ENCODE measurements at places on chromosomes 12 and 14.
A peak's percentile ranks its signal among the peaks of the same experiment; 100 is the strongest.

- no peaks in the 10 kb centered on the region for H3K4me1 ChIP-seq
- H3K4me3 ChIP-seq: no peak overlapping the region
- no peaks in the 10 kb centered on the region for H3K27me3 ChIP-seq
Observed at GRCh38 chr12:15244926-15245325, 23.7 kb upstream of the RERG start.

DNA sequence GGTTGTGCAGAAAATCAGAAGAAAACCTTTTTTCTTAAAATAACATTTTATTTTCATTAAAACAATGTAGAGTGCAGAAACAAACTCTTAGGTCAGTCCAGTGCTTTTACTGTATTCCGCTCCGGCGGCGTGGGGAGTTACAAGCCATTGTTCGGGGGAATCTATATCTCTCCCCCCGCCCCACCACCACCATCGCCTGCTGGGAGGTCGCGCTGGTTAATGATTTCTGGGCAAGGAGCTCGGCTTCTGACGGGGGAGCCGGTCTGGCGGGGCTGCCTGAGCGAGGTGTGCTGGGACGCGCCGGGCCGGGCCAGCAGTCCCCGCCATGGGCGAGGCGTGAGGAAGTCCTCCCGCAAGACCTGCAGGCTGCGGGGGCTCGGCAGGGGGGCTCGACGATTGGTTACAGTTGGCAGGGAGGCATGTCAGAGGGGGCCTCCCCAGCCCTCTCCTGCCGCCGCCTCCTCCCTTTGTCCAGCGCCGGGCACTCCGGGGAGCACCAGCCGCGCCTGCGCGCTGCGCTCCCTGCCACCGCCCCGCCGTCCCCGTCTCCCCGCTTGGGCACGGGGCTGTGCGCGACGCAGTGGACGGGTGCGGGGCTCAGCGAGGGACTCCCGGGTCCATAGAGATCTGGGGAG, 1.0 kb upstream of the DUSP6 start:
- H3K4me3 ChIP-seq: peak overlapping the region; percentile 38
- H3K4me1 ChIP-seq: peaks cover 35% of the 10 kb centered on the region
- no peaks in the 10 kb centered on the region for H3K27me3 ChIP-seq
- DNase-seq: peak; percentile 79
- H3K36me3 ChIP-seq: peaks cover 13% of the 10 kb centered on the region
- H3K27ac ChIP-seq: peak overlapping the region; percentile 94

- H3K4me1 ChIP-seq: no peaks in the 10 kb centered on the region
- H3K27me3 ChIP-seq: no peaks in the 10 kb centered on the region
- H3K4me3 ChIP-seq: no peak overlapping the region
- no peaks in the 10 kb centered on the region for H3K36me3 ChIP-seq
- DNase-seq: no peak
Observed at GRCh38 chr12:25278269-25278668, 27.5 kb upstream of the KRAS start.

DNA sequence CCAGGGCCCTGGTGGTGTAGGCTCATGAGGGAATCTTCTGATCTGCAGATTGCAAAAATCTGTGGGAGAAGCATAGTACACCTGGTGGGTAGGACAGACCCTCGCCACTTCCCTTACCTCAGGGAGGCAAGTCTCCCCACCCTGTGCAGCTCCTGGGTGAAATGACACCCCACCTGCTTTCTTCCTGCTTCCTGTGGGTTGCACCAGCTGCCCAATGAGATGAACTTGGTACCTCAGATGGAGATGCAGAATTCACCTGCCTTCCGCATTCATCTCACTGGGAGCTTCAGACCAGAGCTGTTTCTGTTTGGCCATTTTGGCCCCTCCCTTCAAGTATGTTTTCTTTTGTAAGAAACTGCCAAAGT, 4.7 kb downstream of the CLEC2D start:
- no peak for DNase-seq
- no peaks in the 10 kb centered on the region for H3K36me3 ChIP-seq
- peak overlapping the region; percentile 60 for H3K27ac ChIP-seq
- no peaks in the 10 kb centered on the region for H3K4me1 ChIP-seq

- no peaks in the 10 kb centered on the region for H3K4me1 ChIP-seq
- DNase-seq: peak; percentile 53
- no peaks in the 10 kb centered on the region for H3K36me3 ChIP-seq
- no peaks in the 10 kb centered on the region for H3K27me3 ChIP-seq
- no peak overlapping the region for H3K27ac ChIP-seq
Observed at GRCh38 chr14:86462193-86462753, 932.3 kb downstream of the FLRT2 start.

DNA sequence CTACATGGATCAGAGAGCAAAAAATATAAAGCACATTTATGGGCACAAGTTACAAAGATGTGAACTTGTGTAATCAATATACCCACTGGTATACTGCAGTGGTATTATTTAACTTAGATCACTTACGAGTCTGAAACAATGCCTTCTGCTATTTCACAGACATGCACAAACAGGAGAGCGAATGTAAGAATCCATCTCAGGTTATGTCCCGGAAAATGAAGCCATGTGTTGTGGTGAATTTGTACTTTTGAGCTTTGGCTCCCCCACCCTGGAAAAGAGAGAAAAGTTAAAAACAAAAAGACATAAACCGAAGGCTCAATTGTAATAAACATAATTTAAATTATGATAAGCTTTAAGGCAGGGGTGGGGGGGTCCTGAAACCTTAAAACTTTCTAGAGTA, 7.6 kb downstream of the ABCC9 start:
- no peak overlapping the region for H3K4me3 ChIP-seq
- H3K27ac ChIP-seq: no peak overlapping the region
- H3K4me1 ChIP-seq: no peaks in the 10 kb centered on the region
- no peak for DNase-seq

DNA sequence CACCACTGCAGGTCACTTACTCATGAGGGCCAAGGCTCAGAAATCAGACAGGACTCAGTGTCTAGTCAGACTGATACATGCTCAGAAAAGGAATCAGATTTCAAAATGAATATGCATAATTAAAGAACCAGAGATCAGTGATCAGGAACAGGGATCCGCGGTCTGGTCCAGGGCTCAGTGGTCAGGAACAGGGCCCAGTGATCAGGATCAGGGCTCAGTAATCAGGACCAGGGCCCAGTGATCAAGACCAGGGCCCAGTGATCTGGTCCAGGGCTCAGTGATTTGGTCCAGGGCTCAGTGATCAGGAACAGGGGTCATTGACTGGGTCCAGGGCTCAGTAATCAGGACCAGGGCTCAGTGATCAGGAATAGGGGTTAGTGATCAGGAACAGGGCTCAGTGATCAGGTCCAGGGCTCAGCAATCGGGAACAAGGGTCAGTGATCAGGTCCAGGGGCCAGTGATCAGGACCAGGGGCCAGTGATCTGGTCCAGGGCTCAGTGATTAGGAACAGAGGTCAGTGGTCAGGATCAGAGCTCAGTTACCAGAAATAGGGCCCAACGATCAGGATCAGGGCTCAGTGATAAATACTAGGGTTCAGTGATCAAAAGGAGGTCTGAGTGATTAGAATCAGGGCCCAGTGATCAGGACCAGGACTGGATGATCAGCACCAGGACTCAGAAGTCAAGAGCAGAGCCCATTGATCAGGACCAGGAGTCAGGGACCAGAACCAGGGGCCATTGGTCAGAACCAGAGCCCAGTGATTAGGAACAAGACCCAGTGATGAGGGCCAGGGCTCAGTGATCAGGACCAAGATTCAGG, 175.3 kb downstream of the TMEM121 start:
- no peaks in the 10 kb centered on the region for H3K4me1 ChIP-seq
- no peak overlapping the region for H3K4me3 ChIP-seq
- H3K27me3 ChIP-seq: no peaks in the 10 kb centered on the region
- no peak overlapping the region for H3K27ac ChIP-seq
- DNase-seq: no peak

DNA sequence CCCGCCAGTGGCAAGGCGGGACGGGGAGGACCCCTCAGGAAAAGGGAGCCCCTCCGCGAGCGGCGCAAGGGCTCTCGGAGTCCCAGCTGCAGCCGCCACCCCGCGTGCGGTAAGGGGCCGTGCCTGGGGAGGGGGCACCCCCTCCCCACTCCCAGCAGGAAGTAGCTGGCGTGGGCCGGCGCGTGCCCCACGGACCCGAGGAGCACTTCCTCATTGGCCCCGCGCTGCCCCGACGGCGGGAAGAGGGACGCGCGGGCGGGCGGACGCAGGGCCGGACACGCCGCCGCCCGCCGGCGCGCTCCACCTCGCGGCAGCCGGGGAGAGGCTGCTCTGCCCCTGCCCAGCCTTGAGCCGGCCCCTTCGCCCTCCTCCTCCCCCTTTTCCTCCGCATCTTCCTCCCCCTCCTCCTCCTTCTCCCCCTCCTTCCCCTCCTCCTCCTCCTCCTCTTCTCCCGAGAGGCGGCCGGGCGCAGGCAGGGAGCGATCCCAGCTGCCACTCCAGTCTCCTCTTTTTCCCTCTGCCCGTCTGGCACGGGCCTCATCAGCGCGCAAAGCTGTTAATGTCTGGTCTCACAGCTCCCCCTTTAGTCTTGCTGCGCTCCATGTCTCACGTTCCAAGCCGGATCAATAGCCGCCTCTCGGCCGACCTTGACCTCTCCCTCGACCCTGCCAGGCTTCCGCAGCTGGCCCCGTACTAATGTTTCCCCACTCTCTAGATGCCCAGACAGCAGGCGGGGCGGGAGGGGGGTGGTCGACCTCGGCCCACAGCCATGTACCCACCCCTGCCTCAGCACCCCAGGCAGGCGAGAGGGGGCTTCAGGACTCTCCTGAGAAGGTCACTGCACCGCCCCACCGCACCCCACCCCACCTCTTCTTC, 2.6 kb upstream of the BCL11B start:
- H3K36me3 ChIP-seq: no peaks in the 10 kb centered on the region
- H3K4me3 ChIP-seq: peak overlapping the region; percentile 65
- H3K4me1 ChIP-seq: peaks cover 9% of the 10 kb centered on the region
- H3K27ac ChIP-seq: no peak overlapping the region

DNA sequence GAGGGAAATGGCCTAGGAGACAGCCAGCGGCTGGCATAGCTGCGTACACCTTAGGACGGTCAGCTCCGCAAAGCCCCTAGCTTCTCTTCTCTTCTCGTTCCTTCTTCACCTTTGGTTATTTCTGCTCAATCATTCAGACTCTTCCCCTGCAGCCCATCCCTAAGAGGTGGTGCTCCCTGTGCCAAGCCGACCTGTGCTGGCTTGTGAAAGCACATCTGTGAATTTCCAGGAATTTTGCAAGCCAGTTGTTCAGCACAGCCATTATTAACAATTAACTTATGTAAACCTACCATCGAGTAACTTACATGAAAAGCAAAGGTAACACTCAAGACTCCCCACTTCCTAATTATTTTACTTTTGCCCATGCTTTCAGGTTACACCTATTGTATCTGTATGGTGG, 20.9 kb upstream of the GPR68 start:
- peaks cover 30% of the 10 kb centered on the region for H3K27me3 ChIP-seq
- H3K4me3 ChIP-seq: no peak overlapping the region
- H3K36me3 ChIP-seq: no peaks in the 10 kb centered on the region
- H3K4me1 ChIP-seq: no peaks in the 10 kb centered on the region

DNA sequence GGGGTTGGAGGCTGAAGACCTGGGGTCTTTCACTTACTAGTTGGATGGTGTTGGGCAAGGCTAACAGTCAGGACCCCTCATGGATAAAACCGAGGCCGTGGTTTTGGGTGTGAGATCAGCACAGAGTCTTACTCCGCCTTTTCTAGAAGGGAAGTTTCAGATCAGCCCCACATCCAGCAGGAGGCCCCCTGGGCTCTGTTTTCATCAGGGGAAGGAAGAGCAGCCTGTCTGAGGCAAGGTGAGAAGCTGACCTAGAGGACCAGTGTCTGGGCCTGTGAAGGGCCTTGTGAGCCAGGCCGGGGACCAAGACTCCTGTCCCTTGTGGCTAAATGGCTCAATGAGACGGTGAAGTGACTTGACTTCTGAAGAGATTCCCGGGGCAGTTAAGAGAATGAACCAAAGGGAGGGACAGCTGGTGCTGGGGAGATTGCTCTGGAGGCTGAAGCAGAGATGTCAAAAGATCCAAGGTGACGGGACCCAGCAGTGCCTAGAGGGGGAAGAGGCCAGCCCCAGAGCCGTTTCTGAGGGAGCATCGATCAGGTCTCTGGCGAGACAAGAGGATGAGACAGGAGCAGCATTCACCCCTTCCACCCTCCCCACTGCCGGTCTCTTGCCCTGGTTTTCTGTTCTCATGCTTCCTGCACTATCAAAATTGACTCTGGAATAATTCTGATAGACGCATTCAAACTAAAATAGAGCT, 40.1 kb upstream of the TSPAN9 start:
- peaks cover 3% of the 10 kb centered on the region for H3K36me3 ChIP-seq
- H3K4me1 ChIP-seq: peaks cover 13% of the 10 kb centered on the region
- no peak overlapping the region for H3K27ac ChIP-seq
- H3K27me3 ChIP-seq: no peaks in the 10 kb centered on the region
- no peak overlapping the region for H3K4me3 ChIP-seq
- no peak for DNase-seq

GRCh38 chr12:2338991-2339431, 286.2 kb downstream of the CACNA1C start:
- no peak for DNase-seq
- H3K27ac ChIP-seq: no peak overlapping the region
- H3K4me1 ChIP-seq: peaks cover 41% of the 10 kb centered on the region

DNA sequence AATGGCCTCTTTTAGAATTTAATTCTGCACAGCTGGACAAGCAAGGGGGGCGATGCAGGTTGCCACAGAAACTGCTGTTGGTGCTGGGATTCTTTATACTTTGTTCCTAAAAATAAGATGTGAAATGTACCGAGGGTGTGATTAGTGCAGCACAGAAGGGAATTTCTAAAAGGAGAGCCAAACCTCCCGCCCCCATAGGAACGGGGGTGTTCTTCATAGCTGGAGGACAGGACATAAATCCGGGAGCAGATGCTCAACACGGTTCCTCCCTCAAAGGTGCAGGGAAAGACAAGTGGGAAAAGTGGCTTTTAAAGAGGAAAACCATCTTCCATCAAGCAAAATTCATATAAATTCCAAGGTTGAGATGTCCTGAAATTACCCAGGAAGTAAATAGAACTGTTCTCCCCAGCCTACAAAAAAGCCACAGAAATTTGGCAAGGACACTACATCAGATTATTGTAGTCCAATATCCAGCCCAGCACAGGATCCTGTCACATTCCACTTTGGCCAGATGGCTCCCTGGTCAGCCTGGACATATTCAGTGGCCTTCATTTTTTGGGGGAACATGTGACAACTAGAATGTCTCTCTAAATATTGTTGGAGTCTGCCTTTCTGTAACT, 51.4 kb upstream of the TMX1 start:
- H3K27ac ChIP-seq: no peak overlapping the region
- H3K4me1 ChIP-seq: no peaks in the 10 kb centered on the region
- H3K4me3 ChIP-seq: no peak overlapping the region
- H3K36me3 ChIP-seq: no peaks in the 10 kb centered on the region

GRCh38 chr12:31275491-31275890, 50.5 kb downstream of the SINHCAF start:
- no peaks in the 10 kb centered on the region for H3K27me3 ChIP-seq
- DNase-seq: no peak
- no peaks in the 10 kb centered on the region for H3K36me3 ChIP-seq

GRCh38 chr12:6292606-6293005, 17.9 kb upstream of the PLEKHG6 start:
- H3K36me3 ChIP-seq: no peaks in the 10 kb centered on the region
- no peak overlapping the region for H3K27ac ChIP-seq
- no peaks in the 10 kb centered on the region for H3K27me3 ChIP-seq
- DNase-seq: peak; percentile 76

- no peaks in the 10 kb centered on the region for H3K4me1 ChIP-seq
- H3K36me3 ChIP-seq: no peaks in the 10 kb centered on the region
Observed at GRCh38 chr12:28683366-28683765, 465.7 kb upstream of the FAR2 start.

GRCh38 chr12:2495417-2496112, 299.2 kb upstream of the FKBP4 start:
- no peak for DNase-seq
- no peaks in the 10 kb centered on the region for H3K36me3 ChIP-seq
- H3K27me3 ChIP-seq: no peaks in the 10 kb centered on the region
- no peaks in the 10 kb centered on the region for H3K4me1 ChIP-seq
- no peak overlapping the region for H3K4me3 ChIP-seq
